ENCODE measurements at places on chromosomes 7 and 10. TPM values are rescaled to one million over a fixed set of nuclear protein-coding genes. Genes with fewer than 3 reads are reported as not detected.
A peak's percentile ranks its signal among the peaks of the same experiment; 100 is the strongest.

The DENND11 gene
- total RNA-seq = 46.1 TPM

The AKR1C1 gene
- total RNA-seq = 1.1 TPM

The MRLN gene
- total RNA-seq = not detected

The RNF133 gene
- not detected for total RNA-seq

The ADCY1 gene
- total RNA-seq = 0.03 TPM

The FAM131B gene
- total RNA-seq = 2.3 TPM

DNA sequence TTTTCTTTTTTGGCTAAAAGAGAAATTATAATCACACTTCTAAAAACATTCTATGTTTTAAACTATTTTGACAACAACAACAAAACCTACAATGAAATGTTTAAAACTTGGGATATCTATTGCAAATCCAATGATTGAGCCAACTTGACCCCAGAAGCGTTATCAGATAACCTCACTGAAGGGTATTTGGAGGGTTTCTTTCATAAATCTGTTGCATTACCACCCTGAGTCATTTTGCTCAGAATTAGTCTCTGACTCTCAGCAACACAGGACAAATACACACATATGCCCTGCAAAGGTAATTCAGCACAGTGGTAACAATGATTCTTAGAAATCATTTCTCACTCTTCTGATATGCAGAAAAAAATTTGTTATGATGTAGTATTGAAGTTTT lies 2.3 kb upstream of the COL1A2 start:
- H3K4me1 ChIP-seq = peaks cover 14% of the 10 kb centered on the region
- peaks cover 3% of the 10 kb centered on the region for H3K27me3 ChIP-seq
- DNase-seq = no peak
- H3K4me3 ChIP-seq = peak overlapping the region; percentile 77

- H3K36me3 ChIP-seq = no peaks in the 10 kb centered on the region
- DNase-seq = no peak
- H3K4me3 ChIP-seq = no peak overlapping the region
Measured at GRCh38 chr10:98023024-98023423, 7.4 kb downstream of the CRTAC1 start.

- H3K27me3 ChIP-seq = no peaks in the 10 kb centered on the region
- H3K36me3 ChIP-seq = no peaks in the 10 kb centered on the region
- H3K27ac ChIP-seq = no peak overlapping the region
- no peak for DNase-seq
- H3K4me3 ChIP-seq = no peak overlapping the region
Measured at GRCh38 chr7:33775790-33776189, 129.5 kb upstream of the BMPER start.

DNA sequence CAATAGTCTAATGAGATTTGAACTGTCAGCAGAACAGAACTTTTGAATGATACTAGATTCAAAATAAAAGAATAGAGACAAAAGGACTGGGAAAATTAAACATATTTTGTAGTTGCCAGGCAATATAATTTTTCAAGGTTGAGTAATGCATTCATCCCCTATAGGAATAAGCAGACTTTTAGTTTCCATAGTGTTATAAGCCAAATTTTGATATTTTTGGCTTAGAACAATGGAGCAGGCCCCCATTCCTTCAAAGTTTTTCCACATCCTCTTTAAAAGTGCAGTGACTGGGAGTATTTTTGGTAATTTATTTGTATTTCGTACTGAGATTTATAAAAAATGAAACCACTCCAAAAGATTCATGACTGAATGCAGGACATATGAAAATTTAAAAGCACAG lies 24.0 kb downstream of the MEOX2 start:
- no peaks in the 10 kb centered on the region for H3K27me3 ChIP-seq
- no peak overlapping the region for H3K27ac ChIP-seq
- no peak overlapping the region for H3K4me3 ChIP-seq
- no peaks in the 10 kb centered on the region for H3K36me3 ChIP-seq
- H3K4me1 ChIP-seq = no peaks in the 10 kb centered on the region

DNA sequence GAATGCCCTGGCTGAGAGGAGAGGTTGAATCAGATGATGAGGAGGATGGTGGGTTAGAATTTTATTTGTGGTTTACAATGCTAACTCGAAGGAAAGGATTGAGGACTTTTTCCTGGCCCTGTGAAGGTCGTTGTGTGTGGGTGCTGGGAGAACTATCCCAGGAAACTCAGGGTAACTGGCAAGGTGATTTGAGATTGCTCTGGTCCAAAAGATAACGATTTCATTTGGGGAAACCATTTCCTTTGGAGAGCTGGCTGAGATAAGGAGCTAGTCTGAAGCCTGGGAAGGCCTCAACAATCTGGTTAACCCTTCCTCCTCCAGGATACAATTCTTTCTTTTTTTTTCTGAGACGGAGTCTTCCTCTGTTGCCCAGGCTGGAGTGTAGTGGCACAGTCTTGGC lies 33.0 kb downstream of the HK1 start:
- H3K36me3 ChIP-seq = no peaks in the 10 kb centered on the region
- H3K27me3 ChIP-seq = peaks cover 3% of the 10 kb centered on the region
- peaks cover 5% of the 10 kb centered on the region for H3K4me1 ChIP-seq
- H3K27ac ChIP-seq = no peak overlapping the region
- no peak overlapping the region for H3K4me3 ChIP-seq

- no peak overlapping the region for H3K27ac ChIP-seq
- no peaks in the 10 kb centered on the region for H3K36me3 ChIP-seq
- peaks cover 7% of the 10 kb centered on the region for H3K27me3 ChIP-seq
Measured at GRCh38 chr7:73329861-73330581, 2.1 kb downstream of the FKBP6 start.

- no peak for DNase-seq
- H3K27ac ChIP-seq = no peak overlapping the region
- H3K36me3 ChIP-seq = no peaks in the 10 kb centered on the region
- no peak overlapping the region for H3K4me3 ChIP-seq
- no peaks in the 10 kb centered on the region for H3K4me1 ChIP-seq
Measured at GRCh38 chr7:80467069-80467468, 44.8 kb downstream of the GNAT3 start.

- no peak overlapping the region for H3K27ac ChIP-seq
- peaks cover 68% of the 10 kb centered on the region for H3K27me3 ChIP-seq
- H3K4me1 ChIP-seq = no peaks in the 10 kb centered on the region
Measured at GRCh38 chr10:100709146-100710082, 36.0 kb upstream of the PAX2 start.

GRCh38 chr10:123021517-123021916 lies 12.7 kb downstream of the ACADSB start:
- H3K27me3 ChIP-seq = no peaks in the 10 kb centered on the region
- peaks cover 5% of the 10 kb centered on the region for H3K4me1 ChIP-seq
- DNase-seq = no peak
- no peak overlapping the region for H3K27ac ChIP-seq
- H3K4me3 ChIP-seq = no peak overlapping the region

GRCh38 chr7:50047716-50048115 lies 45.3 kb downstream of the ZPBP start:
- H3K27ac ChIP-seq = no peak overlapping the region
- DNase-seq = no peak
- no peak overlapping the region for H3K4me3 ChIP-seq

DNA sequence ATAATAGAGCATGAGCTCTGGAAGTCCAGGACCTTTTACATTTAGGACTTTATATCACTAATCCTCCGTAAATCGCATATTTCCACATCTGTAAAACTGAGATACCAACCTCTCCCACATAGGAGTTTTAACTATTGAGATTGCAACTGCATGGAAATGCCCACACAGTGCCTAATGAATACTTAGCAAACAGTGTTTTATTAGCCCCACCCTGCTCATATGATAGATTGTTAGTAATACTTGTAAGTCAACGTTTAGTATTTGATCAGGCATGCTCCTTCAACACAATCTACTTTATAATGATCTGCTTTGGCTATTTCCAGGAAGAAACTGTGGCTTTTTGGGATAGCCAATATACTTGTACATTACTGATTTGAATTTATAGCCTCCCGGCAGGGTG lies 8.5 kb downstream of the PDZD8 start:
- peaks cover 11% of the 10 kb centered on the region for H3K36me3 ChIP-seq
- H3K27me3 ChIP-seq = no peaks in the 10 kb centered on the region
- H3K27ac ChIP-seq = no peak overlapping the region
- H3K4me3 ChIP-seq = no peak overlapping the region
- peaks cover 28% of the 10 kb centered on the region for H3K4me1 ChIP-seq

DNA sequence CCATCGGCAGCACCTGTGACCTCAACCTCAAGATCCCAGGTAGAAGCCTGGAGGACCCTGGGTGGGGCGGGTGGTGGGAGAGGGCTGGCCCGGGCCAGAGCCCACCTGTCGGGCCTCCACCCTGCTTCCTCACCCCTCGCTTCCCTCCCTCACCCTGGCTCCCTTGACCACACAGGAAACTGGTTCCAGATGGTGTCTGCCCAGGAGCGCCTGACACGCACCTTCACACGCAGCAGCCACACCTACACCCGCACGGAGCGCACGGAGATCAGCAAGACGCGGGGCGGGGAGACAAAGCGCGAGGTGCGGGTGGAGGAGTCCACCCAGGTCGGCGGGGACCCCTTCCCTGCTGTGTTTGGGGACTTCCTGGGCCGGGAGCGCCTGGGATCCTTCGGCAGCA lies 8.9 kb upstream of the ATP6V1F start:
- no peaks in the 10 kb centered on the region for H3K4me1 ChIP-seq
- H3K27ac ChIP-seq = no peak overlapping the region
- H3K36me3 ChIP-seq = no peaks in the 10 kb centered on the region
- no peak overlapping the region for H3K4me3 ChIP-seq

GRCh38 chr7:113799896-113800295 lies 118.9 kb downstream of the PPP1R3A start:
- no peak for DNase-seq
- H3K4me1 ChIP-seq = no peaks in the 10 kb centered on the region
- no peak overlapping the region for H3K27ac ChIP-seq
- no peak overlapping the region for H3K4me3 ChIP-seq
- no peaks in the 10 kb centered on the region for H3K27me3 ChIP-seq

DNA sequence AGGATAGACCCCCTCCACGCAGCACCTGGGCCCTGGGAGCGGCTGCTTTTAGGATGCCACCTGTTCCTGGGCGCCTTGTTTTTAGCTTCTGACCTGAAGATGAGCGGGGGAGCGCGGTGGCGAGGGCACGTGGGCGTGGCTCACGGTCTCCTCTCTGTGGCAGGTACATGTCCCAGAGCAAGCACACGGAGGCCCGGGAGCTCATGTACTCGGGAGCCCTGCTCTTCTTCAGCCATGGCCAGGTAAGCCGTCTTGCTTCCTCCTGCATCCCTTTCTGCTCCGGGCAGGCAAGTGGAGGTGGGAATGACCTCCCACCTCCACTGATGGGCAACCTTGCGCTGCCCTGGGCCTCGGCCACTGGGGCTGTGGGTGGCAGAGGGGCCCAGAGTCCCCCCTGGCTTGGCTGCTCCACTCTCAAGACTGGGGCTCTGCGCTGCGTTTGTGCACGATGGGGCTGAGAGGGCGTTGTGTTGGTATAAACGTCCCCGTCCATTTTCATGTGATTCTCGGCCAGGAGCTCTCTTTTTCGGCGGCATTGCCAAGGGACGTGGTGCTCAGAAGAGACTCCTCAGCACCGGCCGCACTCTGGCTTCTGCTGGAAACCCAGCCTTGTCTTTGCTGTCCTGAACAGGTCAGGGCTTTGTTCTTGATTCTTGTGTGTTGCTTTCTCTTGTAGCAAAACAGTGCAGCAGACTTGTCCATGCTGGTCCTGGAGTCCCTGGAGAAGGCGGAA lies 9.7 kb downstream of the GET4 start:
- peaks cover 3% of the 10 kb centered on the region for H3K36me3 ChIP-seq
- DNase-seq = no peak
- H3K4me3 ChIP-seq = no peak overlapping the region
- H3K4me1 ChIP-seq = no peaks in the 10 kb centered on the region
- H3K27me3 ChIP-seq = no peaks in the 10 kb centered on the region
- H3K27ac ChIP-seq = no peak overlapping the region

GRCh38 chr10:74113546-74113945 lies 37.1 kb downstream of the AP3M1 start:
- DNase-seq = no peak
- H3K27me3 ChIP-seq = no peaks in the 10 kb centered on the region
- no peaks in the 10 kb centered on the region for H3K4me1 ChIP-seq

DNA sequence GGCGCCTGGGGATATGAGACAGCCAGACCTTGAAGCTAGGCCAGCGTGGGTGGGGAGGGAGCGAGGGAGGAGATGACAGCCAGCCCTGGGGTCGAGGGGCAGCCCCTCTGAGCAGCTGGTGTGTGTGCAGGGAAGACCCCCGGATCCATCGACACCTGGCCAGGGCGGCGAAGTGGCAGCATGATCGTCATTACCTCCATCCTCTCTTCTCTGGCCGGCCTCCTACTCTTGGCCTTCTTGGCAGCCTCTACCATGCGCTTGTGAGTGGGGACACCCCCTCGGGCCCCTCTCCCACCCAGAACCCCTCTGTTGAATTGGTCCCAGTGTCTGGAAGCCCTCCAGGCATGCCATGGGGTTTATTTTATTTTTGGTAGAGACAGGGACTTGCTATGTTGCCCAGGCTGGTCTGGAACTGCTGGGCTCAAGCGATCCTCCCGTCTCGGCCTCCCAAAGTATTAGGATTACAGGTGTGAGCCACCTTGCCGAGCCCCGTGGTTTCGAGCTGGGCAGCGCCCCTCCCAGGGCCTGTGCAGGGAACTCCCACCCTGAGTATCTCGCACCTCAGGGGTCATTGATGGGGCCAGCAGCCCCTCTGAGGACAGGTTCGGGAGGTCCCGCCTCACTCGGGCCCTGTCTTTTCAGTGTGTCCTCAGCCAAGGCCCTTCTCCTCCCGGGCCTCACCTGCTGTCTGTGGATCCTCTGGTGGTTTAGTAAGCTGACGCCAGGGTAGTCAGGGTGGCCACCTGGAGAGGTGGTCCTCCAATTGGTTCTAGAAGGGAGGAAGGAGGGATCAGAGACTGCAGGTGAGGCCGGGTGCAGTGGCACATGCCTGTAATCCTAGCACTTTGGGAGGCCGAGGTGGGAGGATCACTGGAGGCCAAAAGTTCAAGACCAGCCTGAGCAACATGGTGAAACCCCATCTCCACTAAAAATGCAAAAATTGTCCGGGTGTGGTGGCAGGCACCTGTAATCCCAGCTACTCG lies 3.8 kb downstream of the UPK3B start:
- no peaks in the 10 kb centered on the region for H3K27me3 ChIP-seq
- H3K4me3 ChIP-seq = no peak overlapping the region
- no peaks in the 10 kb centered on the region for H3K36me3 ChIP-seq
- no peak overlapping the region for H3K27ac ChIP-seq

DNA sequence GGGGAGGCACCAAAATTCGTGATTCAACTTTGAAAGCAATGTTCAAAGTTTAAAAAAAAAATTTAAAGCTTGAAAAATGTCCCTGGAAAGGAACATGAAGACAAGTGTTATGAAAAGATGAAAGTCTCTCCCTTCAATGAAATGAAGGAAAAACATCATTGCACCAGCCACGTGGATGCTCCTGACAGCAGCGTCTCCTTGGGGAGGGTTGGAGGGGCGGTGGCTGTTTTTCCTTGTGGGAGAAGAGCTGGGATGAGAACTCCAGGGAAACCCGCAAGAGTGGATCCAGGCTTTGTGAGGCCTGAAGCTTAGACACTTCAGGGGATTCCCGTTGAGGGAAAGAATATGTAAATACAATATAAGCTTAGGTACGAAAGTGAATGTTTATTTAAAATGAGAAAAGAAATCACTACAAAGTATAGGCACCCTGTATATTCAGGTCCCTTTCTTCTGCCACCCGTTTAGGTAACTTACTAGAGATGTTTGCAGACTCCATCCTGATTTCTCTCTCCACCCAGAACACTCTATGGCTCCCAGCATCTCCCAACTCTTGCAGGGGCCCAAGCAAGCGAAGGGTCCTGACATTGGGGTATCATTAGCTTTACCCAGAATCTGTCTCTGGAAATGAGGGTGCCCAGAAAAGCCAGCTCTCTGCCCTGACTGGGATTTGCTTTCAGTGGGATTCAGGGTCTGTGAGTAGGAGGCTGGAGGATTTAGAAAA lies 63.1 kb upstream of the BAIAP2L1 start:
- peaks cover 2% of the 10 kb centered on the region for H3K27me3 ChIP-seq
- H3K27ac ChIP-seq = no peak overlapping the region
- no peaks in the 10 kb centered on the region for H3K36me3 ChIP-seq
- no peak overlapping the region for H3K4me3 ChIP-seq
- DNase-seq = no peak

Data from activated naive CD8-positive, alpha-beta T cell treated with anti-CD3 and anti-CD28 coated beads, Interleukin-2, amount 10 ng/mL, durations not matched to agents 7 days and 5 days (primary cell).